Fibroblast of upper back skin (primary cell): ENCODE measurements at places on chromosomes 1 and 21.

GRCh38 chr1:228723287-228723686, 12.0 kb upstream of the RHOU start:
- no peak for DNase-seq

- DNase-seq: no peak
Measured at GRCh38 chr1:114234408-114235124, 80.9 kb upstream of the SYT6 start.

- DNase-seq: no peak
Measured at GRCh38 chr1:183048087-183049085, 25.2 kb downstream of the LAMC1 start.

- no peak for DNase-seq
Measured at GRCh38 chr21:29157080-29157479, 26.6 kb downstream of the MAP3K7CL start.

DNA sequence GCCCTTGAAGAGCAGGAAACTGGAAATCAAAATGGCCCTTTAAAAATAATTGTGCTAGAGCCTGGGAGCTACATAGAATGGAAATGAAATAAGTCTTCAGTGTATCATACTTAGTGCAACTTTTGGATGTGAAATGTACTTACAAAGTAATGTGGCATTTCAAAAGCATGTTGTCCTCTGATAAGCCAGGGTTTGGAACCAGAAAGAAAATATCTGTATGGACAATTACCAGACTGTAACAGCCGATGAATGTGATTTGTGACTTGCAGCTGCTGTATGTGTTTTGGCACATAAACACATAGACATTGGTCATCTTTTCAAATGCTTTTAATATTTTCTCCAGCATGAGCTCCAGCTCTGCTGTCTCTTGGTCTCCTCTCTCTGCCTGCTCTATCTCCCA, 546.4 kb downstream of the OMA1 start:
- DNase-seq: no peak

DNA sequence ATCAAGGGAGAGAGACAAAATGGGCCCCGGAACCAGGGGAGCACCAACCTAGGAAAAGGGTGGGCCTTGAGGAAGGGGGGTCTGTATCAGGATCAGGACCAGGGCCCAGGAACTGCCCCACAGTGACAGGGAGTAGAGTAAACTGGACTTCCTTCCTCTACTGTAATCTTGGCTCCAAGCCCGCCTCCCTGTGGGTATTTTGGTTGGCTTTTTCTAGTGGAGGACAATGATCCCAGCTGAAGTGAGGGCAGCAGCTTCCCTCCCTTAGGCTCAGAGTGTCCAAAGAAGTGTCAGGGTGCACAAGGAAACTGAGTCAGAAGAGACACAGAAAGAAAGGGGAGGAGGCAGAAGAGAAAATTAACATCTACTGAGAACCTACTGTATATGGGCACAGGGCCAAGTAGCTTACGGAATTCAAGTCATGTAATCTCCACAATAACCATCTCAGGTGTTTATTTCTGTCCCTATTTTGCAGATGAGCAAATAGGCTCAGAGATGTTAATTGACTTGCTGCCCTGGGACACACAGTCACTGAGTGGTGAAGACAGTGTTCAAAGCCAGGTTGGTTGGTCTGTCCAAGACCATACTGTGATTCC, 4.8 kb downstream of the UBQLN4 start:
- DNase-seq: no peak

GRCh38 chr1:112887599-112888283, 68.3 kb downstream of the SLC16A1 start:
- DNase-seq: peak; percentile 26

DNA sequence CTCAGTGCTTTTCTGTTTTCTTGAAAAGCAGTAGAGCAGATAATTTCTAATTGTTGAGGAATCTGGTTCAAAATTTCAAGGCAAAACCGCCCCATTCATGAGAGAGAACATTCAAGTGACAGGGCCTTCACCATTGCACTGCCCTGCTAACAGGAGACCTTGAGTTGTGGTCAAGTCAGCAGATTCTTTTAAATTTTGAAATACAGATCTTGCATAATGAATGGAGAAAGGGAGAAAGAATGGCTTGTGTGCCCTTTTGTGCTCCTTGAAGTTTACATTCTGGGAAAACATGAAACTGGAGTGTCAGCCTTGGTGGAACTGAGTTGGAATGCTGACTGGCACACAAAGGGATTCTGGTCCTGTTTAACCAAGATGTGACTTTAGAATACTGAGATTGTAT, 164.5 kb upstream of the UBE2U start:
- peak; percentile 44 for DNase-seq

- peak; percentile 90 for DNase-seq
Measured at GRCh38 chr21:35428489-35428888, 379.4 kb upstream of the RUNX1 start.

DNA sequence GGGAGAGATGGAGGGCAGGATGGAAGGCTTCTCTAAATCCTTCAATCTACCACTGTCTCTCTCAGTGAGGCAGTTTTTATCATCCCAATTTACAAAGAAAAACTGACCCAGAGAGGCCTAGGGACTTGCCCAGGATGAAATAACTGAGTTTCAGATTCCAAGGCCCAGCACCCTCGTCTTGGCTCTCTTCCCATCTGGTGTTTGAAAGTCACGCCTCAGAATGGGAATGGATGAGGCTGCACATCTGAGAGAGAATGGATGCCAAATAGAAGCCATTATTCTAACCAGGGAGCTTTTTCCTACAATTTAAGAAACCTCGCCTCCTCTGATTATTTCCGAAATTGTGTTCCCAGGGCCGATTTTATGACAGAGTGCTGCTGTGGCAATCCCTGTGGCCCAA, 10.6 kb upstream of the KCNN3 start:
- no peak for DNase-seq

- no peak for DNase-seq
Measured at GRCh38 chr1:100065969-100066227, 66.8 kb downstream of the SASS6 start.

DNA sequence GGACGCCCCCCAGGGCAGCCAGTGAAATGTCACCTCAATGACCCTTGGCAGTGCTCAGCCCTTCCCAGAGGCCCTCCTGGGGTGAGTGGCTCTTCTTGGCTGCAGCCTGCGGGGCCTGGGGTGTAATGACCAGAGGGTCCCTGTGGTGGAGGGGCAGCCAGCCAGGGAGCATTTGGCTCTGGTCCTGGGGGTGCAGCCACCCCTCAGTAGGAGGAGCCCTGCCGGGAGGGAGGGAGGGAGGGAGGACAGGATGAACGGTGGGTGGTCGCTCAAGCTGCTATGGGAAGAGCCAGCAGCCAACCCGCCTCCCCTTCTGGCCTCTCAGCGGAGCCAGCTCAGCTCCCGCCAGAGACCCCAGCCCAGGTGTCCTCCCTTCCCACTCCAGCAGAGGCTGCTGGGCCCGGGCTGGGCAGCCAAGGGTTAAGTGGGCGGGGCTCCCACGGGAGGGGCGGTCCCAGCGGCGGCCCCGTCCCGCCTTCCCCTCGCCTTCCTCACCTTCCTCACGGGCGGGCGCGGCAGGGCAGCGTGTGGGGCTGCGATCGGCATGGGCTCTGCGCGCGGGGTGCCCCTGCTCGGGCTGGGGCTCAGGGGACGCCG, 9.0 kb upstream of the PLCH2 start:
- DNase-seq: no peak

DNA sequence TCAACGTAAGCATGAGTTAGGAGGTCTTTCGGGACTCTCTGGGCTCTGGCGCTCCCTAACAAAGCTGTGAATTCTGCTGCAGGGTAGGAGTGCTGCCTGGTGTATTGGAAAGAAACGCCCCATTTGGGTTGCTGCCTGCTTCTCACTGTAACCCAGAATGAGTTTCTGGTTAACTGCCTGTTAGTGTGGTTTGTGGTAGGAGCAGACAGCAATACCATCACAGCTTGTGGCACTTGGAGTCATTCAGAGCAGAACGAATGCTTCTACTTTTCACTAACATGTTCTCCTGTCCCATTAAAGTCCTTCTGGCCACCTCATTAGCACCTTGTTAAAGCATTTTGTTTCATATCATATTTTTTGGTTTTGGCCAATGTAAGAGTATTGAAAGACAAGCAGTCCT, 18.1 kb downstream of the MAP3K7CL start:
- peak; percentile 89 for DNase-seq

DNA sequence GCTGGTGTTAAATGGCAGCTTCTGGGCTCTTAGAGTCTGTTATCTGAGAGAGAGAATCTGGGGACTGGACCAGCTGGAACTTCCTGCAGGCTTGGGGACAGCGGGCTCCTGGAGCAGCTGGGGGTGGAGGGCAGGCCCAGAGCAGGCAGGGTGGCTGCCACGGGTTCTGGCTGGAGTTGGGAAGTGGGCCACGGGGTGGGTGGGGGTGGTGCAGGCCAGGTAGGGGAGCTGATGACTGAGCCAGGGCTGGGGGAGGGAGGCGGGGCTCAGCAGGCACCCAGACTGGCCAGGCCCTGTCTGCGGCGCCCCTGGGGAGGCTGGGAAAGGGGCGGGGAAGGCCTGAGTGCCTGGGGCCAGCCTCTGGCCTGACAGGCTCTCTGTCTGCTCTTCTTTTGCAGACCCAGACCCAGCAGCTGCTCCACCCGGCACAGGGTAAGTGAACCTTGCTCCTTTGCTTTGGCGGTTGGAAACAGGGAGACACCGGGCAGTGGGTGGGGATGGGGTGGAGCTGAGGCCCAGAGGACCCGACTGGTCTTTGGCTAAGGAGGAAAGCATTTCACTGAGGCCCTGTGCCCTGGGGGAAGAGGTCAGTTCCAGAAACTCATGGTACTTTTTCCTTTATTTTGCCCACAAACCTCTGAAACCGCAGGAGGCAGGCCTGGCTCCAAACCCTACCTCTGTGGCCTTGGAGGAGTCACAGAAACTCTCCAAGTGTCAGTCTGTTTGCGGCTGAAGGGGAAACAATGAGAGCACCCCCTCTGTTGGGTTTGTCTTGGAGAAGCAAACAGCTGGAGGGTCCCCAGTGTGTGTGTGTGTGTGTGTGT, 48.8 kb downstream of the ARHGEF10L start:
- peak; percentile 50 for DNase-seq

GRCh38 chr1:28161751-28162150, 14.7 kb downstream of the PTAFR start:
- DNase-seq: no peak

GRCh38 chr1:231240531-231240882, 505 bp upstream of the GNPAT start:
- no peak for DNase-seq

DNA sequence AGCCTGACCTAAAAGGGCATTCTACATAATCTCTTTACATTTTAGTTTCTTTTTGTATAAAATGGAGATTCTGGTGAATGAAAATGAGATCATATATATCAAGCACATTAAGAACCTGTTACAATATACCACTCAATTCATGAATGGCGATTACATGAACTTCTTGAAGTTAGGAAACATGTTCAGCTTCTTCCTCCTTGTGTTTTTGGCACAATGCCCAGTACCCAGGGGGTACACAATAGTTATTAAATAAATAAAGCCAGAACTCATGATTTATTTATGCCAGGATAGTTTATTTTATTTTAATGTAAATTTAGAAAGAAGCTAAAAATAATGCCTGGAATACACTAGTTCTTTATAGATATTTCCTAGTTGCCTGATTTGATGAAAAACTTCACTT, 186.0 kb upstream of the PTGFR start:
- DNase-seq: no peak

- no peak for DNase-seq
Measured at GRCh38 chr1:29712801-29713200, 476.5 kb downstream of the PTPRU start.

- DNase-seq: no peak
Measured at GRCh38 chr1:211487082-211487481, 4.9 kb downstream of the RD3 start.

- DNase-seq: no peak
Measured at GRCh38 chr1:220336391-220337031, 64.3 kb upstream of the RAB3GAP2 start.

DNA sequence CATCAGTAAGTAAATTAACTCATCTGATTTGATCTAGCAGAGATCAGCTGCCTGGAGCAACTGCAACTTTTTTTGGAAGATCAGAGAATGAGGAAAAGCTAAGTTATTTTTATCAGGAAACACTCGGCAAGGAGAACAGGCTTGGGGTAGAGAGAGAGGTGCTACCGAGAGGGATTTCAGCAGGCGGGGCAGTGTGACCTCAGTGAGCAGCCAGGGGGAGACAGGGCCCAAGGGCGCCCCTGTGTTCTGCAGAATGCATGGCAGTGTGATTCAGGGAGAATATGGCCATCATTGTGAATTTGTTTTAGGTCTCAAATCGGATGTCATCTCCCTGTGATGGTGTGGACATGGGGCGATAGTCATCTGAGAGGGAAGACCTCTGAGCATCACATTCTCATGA, 484.1 kb upstream of the VAMP3 start:
- no peak for DNase-seq

- no peak for DNase-seq
Measured at GRCh38 chr1:228039986-228040385, 33.2 kb downstream of the WNT3A start.

DNA sequence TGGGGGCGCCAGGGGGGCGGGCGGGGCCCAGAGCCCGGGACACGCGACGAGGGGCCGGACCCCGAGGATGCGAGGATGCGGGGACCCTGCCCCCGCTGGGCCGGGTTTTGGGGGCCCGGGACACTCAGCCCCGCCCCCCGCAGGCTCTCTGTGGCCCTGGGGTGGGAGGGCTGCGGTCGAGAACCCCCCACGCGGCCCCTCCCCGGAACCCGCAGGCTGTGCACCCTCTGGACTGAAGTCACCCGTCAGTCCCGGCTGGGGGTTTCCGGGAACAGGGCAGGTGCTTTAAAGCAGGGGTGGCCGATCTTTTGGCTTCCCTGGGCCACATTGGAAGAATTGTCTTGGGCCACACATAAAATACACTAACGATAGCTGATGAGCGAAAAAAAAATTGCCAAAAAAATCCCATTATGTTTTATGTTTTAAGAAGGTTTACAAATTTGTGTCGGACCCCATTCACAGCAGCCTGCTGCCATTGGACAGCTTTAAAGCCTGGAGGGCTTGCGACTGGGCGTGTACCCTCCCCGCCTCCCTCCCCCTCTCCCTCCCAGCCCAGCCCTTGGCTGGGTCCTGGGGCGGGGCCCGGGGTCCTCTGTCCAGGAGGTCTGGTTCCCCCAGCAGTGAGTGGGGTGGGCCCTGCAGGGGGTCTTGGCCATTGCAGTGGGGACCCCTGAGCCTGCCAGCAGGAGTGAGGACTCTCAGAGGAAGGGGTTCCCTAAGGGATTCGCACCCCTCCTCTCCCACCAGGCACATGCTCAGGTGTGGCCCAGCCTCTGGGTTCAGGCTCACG, 21.6 kb upstream of the C1orf159 start:
- no peak for DNase-seq

GRCh38 chr1:228079013-228079412, 3.5 kb upstream of the ARF1 start:
- no peak for DNase-seq

- peak; percentile 89 for DNase-seq
Measured at GRCh38 chr1:26733982-26734381, 38.2 kb downstream of the ARID1A start.

GRCh38 chr21:33696465-33696864, 54.2 kb downstream of the ITSN1 start:
- no peak for DNase-seq
